ENCODE measurements at places on chromosomes 16 and 17. TPM values are rescaled to one million over a fixed set of nuclear protein-coding genes. Genes with fewer than 3 reads are reported as not detected.

TP53TG3B gene
- total RNA-seq, result not detected

CCDC154 gene
- total RNA-seq, result 0.35 TPM

GPS2 gene
- total RNA-seq, result 33.2 TPM

CCL1 gene
- total RNA-seq, result not detected

- no peak for DNase-seq
Observed at GRCh38 chr17:8186446-8186786, 3.6 kb downstream of the BORCS6 start.

DNA sequence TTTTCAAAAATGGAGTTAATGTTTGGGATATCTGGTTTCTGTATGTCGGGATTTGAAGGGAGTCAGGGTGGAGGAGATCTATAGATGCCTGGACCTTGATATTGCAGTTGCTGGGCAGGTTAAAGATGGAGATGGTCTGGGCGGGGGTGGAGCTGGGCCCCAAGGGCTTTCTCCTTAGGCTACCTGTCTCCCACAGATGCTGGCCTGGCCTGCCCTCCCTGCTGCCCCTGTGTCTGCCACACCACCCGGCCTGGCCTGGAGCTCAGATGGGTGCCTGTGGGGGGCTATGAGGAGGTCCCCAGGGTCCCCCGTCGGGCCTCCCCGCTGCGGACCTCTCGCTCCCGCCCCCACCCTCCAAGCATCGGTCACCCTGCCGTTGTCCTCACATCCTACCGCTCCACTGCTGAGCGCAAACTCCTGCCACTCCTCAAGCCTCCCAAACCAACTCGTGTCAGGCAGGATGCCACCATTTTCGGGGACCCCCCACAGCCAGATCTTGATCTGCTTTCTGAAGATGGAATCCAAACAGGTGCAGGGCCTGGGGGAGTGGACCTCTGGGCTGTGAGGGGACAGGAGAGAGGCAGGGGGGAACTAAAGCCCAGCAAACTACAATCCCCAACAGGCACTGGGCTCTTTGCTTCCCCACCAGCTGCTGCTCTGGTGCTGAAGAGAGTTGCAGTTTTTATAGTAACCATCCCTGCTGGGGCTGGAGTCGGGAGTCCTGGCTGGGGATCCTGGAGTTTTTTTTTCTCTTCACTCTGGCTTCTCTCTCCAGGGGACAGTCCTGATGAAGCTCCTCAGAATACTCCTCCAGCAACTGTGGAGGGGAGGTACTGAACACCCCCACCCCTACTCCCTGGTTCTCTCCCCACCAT lies 2.9 kb downstream of the ARHGEF15 start:
- DNase-seq, result no peak

DNA sequence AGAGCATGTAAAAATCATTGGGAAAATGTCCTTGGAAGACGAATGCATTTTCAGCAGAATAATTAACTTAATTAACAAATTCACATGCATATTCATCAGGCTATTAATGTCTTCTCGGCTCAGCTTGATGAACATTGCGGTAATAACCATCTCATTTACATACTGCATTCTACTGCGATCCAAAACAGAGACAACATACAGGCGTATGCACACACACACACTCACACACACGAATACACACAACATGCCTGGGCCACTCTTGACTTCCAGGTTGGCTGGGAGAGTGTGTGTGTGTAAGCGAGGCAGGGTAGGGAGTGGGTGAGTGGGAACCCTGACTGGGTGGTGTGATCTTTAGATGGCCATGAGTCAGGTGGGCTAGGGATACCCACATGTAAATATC lies 44.7 kb downstream of the NEUROD2 start:
- DNase-seq, result no peak

ANKRD40CL gene
- not detected for total RNA-seq

LRRC37A gene
- 0.95 TPM for total RNA-seq

DNA sequence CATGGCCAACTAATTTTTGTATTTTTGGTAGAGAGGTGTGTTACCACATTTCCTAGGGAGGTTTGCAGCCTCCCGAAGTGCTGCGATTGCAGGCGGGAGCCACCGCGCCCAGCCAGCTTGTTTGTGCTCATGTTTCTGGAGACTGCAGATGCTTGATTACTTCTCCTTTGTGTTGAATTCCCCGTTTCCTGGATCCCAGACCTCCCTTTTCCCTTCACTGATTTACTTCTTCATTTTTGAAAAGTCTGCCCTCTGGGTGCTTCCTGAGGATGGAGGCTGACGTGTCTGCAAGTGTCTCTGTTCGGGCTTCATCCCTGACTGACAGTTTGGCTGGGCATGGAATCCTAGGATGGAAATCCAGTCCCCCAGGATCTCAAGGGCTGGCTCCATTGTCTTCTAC lies 7.0 kb upstream of the TRIM47 start:
- no peak for DNase-seq

GRCh38 chr16:69404275-69404805 lies 18.5 kb upstream of the TERF2 start:
- no peak for DNase-seq

DNA sequence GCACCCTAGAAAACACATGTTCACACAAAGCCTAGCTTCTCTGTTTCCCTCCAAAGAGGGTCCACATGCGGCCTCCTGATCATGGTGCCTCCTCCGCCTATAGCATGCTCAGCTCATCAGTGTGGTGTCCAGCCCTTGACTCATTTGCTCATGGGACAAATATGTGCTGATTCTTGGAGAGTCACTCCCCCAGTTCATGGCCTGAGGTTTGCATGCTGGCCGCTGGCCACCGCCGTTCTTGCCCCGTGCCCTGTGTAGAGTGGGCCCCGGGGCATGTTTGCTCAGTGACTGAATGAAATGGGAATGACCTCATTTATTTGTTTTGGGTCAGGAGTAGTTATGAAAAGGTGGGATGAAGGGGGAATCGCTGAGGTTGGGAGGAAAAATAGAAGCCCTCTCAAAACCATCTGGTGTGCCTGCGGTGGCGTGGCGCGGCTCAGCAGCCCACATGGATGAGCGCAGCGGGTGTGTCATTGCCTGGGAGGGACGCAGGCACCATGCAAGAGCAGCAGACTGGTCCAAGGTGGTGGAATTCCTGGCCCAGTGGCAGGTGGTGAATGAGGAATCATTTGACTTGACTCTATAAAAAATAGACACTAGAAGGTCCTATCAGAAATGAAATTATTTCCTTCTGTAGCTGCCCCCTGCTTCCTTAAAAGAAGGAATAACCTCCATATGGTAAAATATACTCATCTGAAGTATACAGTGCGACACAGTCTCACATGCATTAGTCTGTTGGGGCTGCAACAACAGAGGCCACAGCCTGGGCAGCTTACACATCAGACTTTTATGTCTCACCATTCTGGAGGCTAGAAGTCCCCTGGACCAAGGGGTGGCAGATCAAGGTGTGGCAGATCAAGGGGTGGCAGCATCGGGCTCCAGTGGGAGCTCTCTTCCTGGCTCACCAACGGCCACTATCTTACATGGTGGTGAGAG lies 31.7 kb downstream of the CRISPLD2 start:
- DNase-seq, result peak; percentile 85

PYY gene
- not detected for total RNA-seq

DNA sequence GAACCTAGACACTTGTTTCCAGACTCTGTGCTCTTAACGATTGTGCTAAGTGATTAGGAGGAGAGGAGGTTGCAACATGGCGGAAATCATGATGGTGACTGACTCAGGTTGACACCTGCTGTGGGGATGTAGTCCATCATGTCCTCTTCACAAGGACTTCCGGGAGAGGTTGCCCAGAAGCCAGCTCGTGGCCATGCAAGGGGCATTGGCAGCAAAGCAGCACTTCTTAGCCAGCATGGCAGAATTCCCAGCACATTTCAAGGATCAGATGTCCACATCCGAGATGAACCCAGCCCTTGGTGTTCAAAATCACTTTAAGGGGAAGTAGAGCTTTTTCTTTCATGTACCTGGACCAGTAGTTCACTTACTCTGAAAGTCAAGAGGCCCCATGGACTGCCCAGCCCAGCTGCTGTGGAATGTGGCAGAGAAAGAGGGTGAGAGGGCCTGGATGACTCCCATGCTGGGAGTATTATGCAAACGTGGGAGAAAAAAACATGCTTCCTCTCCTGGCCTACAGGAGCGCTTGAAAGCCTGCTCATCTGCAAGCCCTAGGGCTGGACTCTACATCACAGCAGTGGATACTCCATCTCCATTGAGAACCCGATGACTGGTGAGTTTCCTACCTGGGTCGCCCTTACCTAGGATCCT lies 65.5 kb downstream of the IRX6 start:
- no peak for DNase-seq

DNA sequence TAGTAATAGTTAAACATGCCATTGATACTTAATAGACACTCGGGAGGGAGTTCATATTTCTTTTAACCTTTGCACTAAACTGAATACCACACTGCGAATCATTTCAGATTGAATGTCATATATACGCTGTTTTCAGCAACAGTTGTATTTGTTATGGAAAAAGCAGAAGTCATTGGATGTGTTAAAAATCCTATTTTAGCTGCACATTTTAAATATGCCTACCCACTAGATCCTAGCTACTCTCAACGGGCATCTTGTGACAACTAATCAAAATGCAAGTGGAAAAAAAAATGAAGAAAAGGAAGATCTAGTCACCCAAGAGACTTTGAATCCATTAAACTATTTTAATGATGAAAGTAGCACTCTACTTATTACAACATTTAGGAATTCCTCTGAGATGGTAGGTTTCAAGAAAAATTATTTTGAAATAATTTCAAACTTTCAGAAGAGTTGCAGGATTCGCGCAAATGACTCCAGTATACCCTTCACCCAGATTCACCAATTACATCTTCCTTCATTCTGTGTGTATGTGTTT lies 51.4 kb upstream of the MNT start:
- no peak for DNase-seq

DNA sequence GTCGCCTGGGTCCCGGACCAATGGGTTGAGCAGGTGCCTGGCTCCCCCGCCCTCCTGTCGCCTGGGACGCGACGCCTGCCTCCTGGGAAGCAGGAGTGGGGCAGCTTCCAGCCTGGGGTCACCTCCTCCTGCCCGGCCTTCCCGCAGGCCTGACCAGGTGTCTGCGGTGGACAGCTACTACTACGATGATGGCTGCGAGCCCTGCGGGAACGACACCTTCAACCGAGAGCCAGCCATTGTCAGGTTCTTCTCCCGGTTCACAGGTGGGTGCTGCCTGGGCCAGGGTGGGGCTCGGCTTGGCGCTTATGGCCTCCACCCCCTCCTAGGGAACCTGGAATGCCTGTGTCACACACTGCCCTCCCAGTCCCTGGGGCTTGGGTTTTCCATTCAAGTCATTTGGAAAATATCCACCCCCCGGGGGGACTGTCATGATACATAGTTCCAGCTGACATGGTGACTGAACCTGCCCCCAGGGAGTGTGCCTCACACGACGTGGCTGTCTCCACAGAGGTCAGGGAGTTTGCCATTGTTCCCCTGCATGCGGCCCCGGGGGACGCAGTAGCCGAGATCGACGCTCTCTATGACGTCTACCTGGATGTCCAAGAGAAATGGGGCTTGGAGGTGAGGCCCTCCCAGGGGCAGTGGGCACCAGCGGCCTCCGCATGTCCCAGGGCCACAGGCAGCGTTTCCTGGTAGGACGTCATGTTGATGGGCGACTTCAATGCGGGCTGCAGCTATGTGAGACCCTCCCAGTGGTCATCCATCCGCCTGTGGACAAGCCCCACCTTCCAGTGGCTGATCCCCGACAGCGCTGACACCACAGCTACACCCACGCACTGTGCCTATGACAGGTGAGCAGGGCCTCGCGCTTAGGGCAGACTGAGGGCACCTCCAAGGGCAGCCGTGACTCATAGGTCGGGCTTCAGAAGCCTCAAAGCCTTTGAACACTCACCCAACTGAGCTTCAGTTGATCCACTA lies 2.3 kb downstream of the DNASE1 start:
- peak; percentile 43 for DNase-seq

GJC1 gene
- total RNA-seq, result 0.18 TPM

RAB37 gene
- 14.4 TPM for total RNA-seq

DNA sequence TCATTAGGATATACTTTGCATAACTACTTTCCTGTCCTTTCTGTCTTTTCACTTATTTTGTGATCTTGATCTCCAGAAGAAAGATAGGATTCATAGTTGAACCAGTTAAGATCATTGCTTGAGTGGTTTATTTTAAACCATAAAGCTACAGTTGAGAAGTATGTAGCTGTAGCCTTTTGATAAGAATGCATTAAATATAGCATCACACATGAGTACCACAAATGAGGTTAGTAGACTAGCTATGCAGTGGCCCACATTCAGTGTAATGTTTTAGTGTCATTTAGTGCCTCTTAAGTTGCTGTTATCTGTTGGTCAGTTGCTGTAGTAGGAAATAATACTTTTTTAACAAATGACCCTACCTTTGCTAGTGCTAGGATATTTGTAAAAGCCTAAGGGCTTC lies 1.3 kb downstream of the NLK start:
- DNase-seq, result no peak

DNA sequence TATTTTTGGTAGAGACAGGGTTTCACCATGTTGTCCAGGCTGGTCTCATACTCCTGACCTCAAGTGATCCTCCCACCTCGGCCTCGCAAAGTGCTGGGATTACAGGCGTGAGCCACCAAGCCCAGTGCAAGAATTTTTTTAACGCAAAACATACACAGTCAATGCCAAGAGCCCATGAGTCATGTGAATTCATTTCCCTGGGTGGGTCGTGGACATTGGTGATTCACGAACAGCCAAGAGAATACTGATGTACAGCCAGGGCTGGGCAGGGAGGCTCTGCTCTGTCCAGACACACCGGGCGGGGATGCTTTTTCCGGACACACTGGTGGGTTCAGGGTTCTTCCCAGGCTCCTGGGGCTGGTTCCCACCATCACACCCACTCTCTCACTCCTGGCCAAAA lies 17.7 kb downstream of the SLC38A8 start:
- DNase-seq, result no peak

CDH8 gene
- total RNA-seq, result not detected

CRHR1 gene
- total RNA-seq, result not detected

- no peak for DNase-seq
Observed at GRCh38 chr16:81636298-81636993, 142.6 kb upstream of the PLCG2 start.

DNA sequence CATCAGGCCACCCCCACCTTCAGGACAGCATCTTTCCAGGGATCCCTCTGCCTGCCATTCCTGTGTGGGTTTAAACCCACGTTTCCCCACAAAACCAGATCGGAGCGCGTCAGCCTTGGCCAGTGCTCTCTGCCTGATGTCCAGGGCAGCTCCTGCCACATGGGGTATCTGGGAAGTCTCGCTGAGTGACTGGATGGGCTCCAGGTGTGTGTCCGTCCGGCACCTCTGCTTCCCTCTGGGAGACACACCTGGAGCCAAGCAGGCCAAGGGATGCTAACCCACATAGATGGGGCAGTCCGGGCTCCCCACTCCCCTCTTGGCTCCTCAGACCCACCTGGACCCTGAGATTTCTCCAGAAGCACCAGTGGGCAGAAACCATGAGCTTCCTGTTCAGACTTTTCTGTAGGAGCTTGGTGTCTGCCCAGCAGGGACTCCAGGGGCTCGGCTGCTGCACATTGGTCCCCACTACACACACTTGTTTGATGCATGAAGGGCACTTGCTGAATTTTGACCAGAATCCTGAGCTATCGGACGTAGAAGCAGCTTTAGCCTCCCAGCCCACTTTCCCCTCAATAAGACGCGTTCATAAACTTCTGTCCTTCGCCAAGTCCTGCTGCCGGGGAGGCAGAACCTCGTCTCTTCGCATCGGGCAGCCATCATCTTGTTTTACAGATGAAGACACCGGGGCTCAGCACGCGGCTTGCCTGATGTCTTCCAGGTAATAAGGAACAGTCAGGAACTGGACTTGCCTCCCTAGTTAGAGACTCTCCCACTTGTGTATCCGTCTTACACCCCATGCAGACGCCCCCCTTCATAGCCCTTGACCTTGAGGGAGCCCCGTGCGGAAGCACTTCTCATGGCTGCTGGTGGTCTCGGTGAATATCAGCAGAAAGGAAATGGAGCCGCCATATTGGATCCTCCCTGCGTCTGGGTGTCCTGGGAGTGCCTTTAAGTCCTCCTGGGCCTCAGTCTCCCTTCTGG lies 91.6 kb upstream of the ZNF469 start:
- no peak for DNase-seq

- peak; percentile 61 for DNase-seq
Observed at GRCh38 chr16:22813223-22813947, 577 bp upstream of the HS3ST2 start.

Data from right lobe of liver (tissue), 6 donors.